Hepatocyte (in vitro differentiated cells): ENCODE measurements at places on chromosomes 12 and 14.
A peak's percentile ranks its signal among the peaks of the same experiment; 100 is the strongest.

DNA sequence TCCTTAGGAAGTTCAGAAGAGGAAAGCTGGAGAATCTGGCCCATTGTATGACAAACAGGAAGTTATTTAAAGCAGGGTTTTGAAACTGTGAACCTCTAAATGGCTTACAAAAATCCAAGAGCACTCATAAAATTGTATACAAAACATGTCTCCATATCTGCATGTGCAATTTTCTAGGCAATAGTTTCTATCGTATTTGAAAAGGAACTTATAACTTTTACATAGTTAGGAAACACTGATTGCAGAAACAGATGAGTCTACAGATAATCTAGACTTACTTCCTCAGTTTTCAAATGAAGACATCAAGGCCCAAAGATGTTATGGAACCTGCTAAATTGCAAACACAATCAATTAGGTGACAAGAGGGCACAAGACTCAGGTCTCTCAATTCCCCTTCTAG, 53.3 kb upstream of the ETV6 start:
- H3K27me3 ChIP-seq = no peaks in the 10 kb centered on the region
- DNase-seq = no peak
- H3K4me1 ChIP-seq = no peaks in the 10 kb centered on the region
- no peaks in the 10 kb centered on the region for H3K36me3 ChIP-seq
- no peak overlapping the region for H3K4me3 ChIP-seq

- no peak overlapping the region for H3K4me3 ChIP-seq
- peak overlapping the region; percentile 71 for H3K27ac ChIP-seq
- DNase-seq = no peak
- H3K36me3 ChIP-seq = no peaks in the 10 kb centered on the region
- H3K4me1 ChIP-seq = peaks cover 27% of the 10 kb centered on the region
Measured at GRCh38 chr12:59085690-59086089, 165.4 kb upstream of the LRIG3 start.

GRCh38 chr14:100855256-100855930, 29.5 kb downstream of the MEG3 start:
- no peak overlapping the region for H3K4me3 ChIP-seq
- H3K27me3 ChIP-seq = no peaks in the 10 kb centered on the region
- no peak for DNase-seq
- no peaks in the 10 kb centered on the region for H3K36me3 ChIP-seq

DNA sequence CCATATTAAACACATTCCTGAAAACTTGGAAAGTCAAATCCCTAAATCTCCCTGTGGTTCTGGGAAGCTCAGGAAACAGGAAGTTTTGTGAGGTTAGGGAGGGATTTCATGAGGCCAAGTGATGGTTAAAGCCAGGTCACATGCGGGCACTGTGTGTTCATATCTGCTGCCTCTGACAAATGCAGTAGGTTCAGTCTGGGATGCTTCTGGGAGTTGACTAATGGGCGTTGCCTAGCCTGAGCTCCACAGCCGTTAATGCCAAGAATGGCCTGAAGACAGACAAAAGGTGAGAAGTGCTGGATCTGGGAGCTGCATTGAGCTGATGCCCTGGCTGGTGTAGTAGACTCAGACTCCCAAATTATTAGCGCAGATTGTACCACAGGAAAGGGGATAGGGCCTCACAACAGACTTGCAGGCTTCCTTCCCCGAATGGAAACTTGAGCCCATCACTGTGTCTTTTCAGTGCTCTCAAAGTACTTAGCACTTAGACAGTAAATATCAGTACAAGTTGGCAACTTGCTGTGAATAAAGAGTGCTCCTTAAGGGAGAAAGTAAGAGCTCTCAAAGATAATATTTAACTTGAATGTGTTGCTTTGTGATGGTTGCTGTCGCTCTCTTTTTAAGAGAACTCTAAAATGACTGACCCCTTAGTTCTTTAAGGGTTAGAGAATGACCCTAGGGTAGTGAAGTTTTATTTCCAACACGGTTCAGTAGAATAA, 17.3 kb downstream of the GSG1 start:
- no peak overlapping the region for H3K27ac ChIP-seq
- no peaks in the 10 kb centered on the region for H3K4me1 ChIP-seq
- no peak for DNase-seq
- peaks cover 13% of the 10 kb centered on the region for H3K27me3 ChIP-seq

DNA sequence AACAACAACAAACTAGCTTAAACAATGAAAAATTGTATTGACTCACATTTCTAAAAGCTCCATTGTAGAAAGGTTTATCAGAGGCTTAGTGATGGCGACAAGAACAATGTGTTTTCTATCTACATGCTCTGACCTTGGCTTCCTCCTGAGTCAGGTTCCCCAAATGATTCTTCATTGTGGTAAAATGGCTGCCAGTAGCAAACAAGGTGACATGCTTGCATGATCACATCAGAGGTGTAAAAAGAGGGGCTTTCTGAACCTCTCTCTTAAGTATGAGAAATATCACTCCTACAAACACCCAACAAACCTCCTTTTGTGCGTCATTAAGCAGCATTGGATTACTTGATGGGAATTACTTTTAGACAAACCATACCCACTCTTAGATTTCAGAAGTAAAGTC, 252.4 kb upstream of the SYT1 start:
- DNase-seq = no peak
- H3K4me1 ChIP-seq = no peaks in the 10 kb centered on the region
- no peak overlapping the region for H3K27ac ChIP-seq
- no peaks in the 10 kb centered on the region for H3K36me3 ChIP-seq
- no peaks in the 10 kb centered on the region for H3K27me3 ChIP-seq

DNA sequence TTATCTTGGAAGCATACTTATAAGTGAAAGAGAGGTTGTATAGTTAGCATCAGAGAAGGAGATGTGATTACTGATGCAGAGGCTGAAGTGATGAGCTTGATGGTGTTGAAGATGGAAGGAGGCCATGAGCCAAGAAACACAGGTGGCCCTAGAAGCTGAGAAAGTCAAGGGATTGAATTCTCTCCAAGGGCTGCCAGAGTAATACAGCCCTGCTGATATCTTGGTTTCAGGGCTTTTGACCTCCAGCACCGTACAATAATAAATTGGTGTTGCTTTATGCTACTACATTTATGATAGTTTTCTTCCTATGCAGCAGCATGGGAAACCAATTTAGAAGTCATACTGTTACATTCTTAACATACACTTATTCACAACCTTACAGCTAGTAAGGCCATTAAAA, 1133.3 kb downstream of the AACS start:
- H3K4me1 ChIP-seq = no peaks in the 10 kb centered on the region
- DNase-seq = no peak
- H3K36me3 ChIP-seq = no peaks in the 10 kb centered on the region
- H3K27ac ChIP-seq = no peak overlapping the region
- H3K4me3 ChIP-seq = no peak overlapping the region

DNA sequence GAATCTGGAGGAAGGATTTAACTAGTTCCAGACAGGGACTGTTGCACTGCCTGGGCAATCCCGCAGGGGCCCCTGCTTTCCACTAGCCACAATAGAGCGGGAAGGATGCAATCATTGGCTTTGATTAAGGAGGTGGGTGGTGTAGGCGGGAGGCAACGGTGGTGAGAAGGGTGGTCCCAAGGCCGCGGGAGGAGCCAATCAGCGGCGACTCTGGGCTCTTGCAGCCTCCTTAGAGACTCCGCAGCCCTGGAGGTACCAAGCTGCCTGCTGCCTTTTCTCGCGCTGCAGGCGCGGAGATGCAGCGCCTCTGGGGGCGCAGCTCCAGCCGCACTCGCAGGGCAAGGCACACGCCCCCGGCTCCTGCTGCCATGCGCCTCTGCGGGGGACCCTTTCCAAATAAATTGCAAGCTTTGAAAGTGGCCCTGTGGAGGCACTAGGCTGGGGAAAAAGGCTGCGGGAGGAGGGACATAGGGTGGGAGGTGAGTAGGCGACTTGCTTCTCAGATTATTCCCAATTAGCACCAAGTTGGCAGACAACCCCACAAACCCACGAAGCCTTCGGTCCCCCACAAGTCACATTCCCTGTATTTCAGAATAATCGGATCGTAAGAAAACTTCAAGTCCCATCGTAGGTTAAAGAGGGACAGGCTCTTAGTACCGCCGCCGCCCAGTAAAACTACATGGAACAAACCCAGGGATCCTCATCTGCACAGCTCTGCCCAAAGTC, 858 bp upstream of the KCNA1 start:
- H3K4me3 ChIP-seq = peak overlapping the region; percentile 58
- DNase-seq = peak; percentile 36
- peaks cover 14% of the 10 kb centered on the region for H3K4me1 ChIP-seq
- H3K36me3 ChIP-seq = no peaks in the 10 kb centered on the region
- H3K27ac ChIP-seq = no peak overlapping the region
- H3K27me3 ChIP-seq = peaks cover 97% of the 10 kb centered on the region

DNA sequence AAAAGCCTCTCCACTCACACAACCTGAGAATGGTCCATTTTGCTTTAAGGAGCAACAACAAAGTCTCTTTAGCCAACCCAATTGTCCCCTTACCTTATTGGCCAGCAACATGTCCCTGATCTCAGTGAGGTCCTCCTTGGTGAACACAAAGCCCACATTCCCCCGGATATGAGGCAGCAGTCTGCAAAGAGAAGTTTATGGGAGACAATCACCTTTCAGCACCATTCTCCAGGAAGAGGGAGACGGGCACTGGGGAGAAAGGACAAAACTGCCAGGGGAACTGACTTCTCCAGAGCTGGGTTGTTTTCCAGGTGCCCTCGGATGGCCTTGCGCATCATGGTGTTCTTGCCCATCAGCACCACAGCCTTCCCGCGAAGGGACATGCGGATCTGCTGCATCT, 1.9 kb downstream of the RPLP0 start:
- peaks cover 28% of the 10 kb centered on the region for H3K4me1 ChIP-seq
- no peak overlapping the region for H3K4me3 ChIP-seq
- H3K36me3 ChIP-seq = peaks cover 2% of the 10 kb centered on the region
- peak overlapping the region; percentile 49 for H3K27ac ChIP-seq
- DNase-seq = no peak

GRCh38 chr12:49869816-49870500, 27.1 kb upstream of the BCDIN3D start:
- no peak overlapping the region for H3K4me3 ChIP-seq
- H3K36me3 ChIP-seq = no peaks in the 10 kb centered on the region
- no peak for DNase-seq
- H3K27me3 ChIP-seq = no peaks in the 10 kb centered on the region
- peak overlapping the region; percentile 89 for H3K27ac ChIP-seq

- no peaks in the 10 kb centered on the region for H3K27me3 ChIP-seq
- H3K27ac ChIP-seq = no peak overlapping the region
- no peak for DNase-seq
- H3K4me1 ChIP-seq = no peaks in the 10 kb centered on the region
Measured at GRCh38 chr12:51234530-51234929, 4.1 kb upstream of the DAZAP2 start.
